Mesenteric fat pad (tissue), 1 donor: ENCODE measurements at places on chromosomes 1 and 21. TPM values are rescaled to one million over a fixed set of nuclear protein-coding genes. Genes with fewer than 3 reads are reported as not detected.

The HPDL gene
- 1.00 TPM for total RNA-seq

The LCK gene
- total RNA-seq, result 1.8 TPM

The RGS5 gene
- 60.4 TPM for total RNA-seq

The CD1C gene
- total RNA-seq, result not detected

The ACTA1 gene
- total RNA-seq, result not detected

The LIPI gene
- total RNA-seq, result not detected

The SYT2 gene
- not detected for total RNA-seq

The FAM131C gene
- total RNA-seq, result not detected

The SH2D2A gene
- 4.7 TPM for total RNA-seq

The WNT4 gene
- total RNA-seq, result 0.10 TPM

The ATAD3B gene
- total RNA-seq, result 12.6 TPM

The APCS gene
- not detected for total RNA-seq

The CD1B gene
- not detected for total RNA-seq

The MROH9 gene
- total RNA-seq, result not detected

The REG4 gene
- total RNA-seq, result 0.26 TPM

The FCRL4 gene
- total RNA-seq, result not detected

The ANGPTL3 gene
- not detected for total RNA-seq

The AMY1C gene
- not detected for total RNA-seq

The PCBP3 gene
- total RNA-seq, result 32.4 TPM

The TTC22 gene
- not detected for total RNA-seq

The TFF2 gene
- not detected for total RNA-seq

The CASQ1 gene
- 0.39 TPM for total RNA-seq

The TFAP2E gene
- total RNA-seq, result 1.2 TPM

The COL6A1 gene
- 521 TPM for total RNA-seq

The NUAK2 gene
- 1.6 TPM for total RNA-seq

The RNU1-1 gene
- total RNA-seq, result 6,165 TPM

The INKA2 gene
- total RNA-seq, result 15.4 TPM

The OR14I1 gene
- not detected for total RNA-seq

The IER5 gene
- total RNA-seq, result 9.9 TPM

The PLPP3 gene
- total RNA-seq, result 112 TPM
